ENCODE measurements at places on chromosomes 13 and 19. TPM values are rescaled to one million over a fixed set of nuclear protein-coding genes. Genes with fewer than 3 reads are reported as not detected.

S1PR5 gene
- total RNA-seq = not detected

- no peak for DNase-seq
Observed at GRCh38 chr19:33580026-33580644, 41.6 kb upstream of the CHST8 start.

DNA sequence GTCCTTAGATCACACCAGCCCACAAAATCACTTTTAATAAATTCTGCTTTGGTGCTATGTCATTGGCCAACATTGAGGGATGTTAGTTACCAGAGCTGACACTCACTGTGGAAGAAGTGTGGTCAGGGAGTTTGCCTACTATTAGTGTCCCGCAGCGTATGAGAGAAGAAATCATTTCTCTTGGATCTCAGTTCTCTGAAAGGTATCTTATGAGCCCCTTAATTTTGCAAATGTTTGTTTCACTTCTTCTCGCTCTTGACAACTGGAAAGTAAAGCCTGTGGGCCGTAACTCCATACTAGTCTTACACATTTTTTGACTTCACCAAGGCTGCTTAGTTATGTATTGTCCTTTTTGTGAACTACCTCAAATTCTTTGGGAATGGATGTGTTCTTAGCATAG is 80.9 kb downstream of the FLT1 start:
- no peak for DNase-seq

- DNase-seq = no peak
Observed at GRCh38 chr19:7505288-7505681, 10.6 kb upstream of the ZNF358 start.

CCDC122 gene
- 4.5 TPM for total RNA-seq

GRCh38 chr13:49693191-49693733 is 2.0 kb upstream of the EBPL start:
- DNase-seq = no peak

DNA sequence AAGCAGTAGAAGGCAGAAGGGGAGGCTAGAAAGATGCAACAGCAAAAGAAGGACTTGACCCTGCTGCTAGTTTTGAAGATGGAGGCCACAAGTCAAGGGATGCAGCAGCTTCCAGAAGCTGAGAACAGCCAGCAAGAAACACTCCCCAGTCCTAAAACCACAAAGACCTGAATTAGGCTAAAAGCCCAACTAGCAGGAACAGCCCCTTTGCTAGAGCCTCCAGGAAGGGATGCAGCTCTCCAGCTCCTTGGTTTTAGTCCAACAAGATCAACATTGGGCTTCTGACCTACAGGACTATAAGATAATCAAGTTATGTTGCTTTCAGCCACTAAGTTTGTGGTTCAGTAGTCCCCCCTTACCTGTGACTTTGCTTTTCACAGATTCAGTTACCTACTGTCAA is 10.5 kb upstream of the LATS2 start:
- DNase-seq = no peak

CACNG8 gene
- total RNA-seq = not detected

GRCh38 chr13:72986197-72986596 is 72.6 kb upstream of the KLF5 start:
- DNase-seq = no peak

FPR3 gene
- 2.3 TPM for total RNA-seq

DNA sequence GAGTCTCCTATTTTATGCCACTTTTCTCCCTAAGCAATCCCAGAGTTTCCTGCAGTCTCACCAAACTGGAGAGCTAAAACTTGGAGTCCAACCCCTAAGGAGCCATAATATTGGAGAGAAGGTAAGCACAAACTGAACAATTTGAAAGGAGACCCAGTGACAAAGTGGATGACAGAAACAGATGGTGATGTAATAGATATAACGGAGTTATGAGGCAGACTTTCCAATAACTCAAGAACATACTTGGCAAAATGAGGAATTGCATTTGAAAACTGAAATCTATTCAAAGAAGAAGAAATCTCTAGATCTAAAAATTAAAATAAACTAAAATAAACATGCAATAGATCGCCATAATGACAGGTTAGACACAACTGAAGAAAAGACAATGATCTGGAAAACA is 200.9 kb upstream of the MIR17HG start:
- no peak for DNase-seq

DNA sequence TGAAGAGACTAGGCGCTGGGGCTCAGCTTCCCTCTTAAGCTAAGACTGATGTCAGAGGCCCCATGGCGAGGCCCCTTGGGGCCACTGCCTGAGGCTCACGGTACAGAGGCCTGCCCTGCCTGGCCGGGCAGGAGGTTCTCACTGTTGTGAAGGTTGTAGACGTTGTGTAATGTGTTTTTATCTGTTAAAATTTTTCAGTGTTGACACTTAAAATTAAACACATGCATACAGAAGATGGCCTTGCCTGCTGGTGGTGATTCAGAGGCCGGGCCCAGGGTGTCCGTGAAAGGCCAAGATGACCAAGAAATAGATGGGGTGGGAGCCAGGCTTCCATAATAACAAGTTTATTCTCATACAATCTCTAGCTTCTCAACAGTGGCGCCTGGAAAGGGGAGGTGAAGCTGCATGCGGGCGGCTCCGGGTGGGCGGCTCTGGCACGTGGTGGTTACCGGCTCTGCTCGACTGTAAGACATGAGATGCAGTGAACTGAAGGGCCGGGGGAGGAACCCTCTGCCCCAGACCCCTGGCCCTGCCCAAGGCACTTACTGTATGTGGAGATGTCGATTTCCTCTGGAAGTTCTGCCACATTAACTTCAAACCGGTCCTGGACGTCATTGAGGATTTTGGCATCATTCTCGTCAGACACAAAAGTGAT is 10.5 kb downstream of the DDX39A start:
- DNase-seq = no peak

DNA sequence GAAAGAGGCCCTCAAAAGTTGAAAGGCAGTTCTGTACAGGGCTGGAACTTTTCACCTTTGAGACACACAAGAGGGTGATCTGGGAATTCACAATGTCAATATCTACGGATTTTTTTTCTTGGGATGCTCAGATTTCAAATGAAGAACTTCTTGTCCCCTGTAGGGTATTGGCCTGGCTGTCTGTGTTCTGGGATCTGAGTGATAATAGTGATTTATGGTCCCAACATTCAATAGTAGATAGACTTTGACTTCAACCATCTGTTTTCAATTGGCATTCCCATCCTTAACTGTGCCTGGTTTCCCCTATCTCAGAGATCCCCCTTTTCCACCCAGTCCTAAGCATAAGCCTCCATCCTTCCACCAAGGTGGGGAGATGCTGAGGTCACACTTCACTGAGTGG is 274.1 kb downstream of the COG6 start:
- DNase-seq = no peak

DNA sequence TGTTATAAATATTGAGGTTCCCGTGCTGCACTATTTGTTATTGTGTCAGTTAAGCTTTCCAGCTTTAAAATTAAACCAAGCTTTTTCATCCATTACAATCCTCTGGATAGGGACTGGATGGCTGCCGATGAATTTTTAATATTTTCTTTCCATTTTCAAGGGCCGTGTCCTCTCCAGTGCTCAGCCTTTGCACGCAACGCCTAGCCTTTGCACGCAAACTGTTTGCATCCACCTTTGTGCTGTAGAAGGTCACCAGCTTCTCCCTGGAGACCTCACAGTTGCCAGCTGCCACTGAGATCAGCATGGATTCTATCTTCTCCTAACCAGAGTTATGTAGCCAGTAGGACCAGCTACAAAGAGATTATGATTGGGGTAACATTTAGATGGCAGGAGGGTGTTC is 240.5 kb downstream of the SLC7A1 start:
- DNase-seq = no peak

HCST gene
- total RNA-seq = 5.2 TPM

GRCh38 chr19:3687774-3688706 is 12.2 kb downstream of the PIP5K1C start:
- no peak for DNase-seq

GRCh38 chr13:107473253-107473652 is 742.1 kb downstream of the LIG4 start:
- no peak for DNase-seq

GRCh38 chr19:19321141-19321577 is 530 bp downstream of the MAU2 start:
- no peak for DNase-seq

CEACAM3 gene
- not detected for total RNA-seq

RUBCNL gene
- total RNA-seq = 2.8 TPM

- no peak for DNase-seq
Observed at GRCh38 chr13:51416107-51416506, 36.7 kb downstream of the INTS6 start.

GRCh38 chr13:30847650-30848307 is 58.3 kb upstream of the MEDAG start:
- no peak for DNase-seq

NHLRC3 gene
- 11.1 TPM for total RNA-seq

- no peak for DNase-seq
Observed at GRCh38 chr19:29563486-29564101, 37.8 kb downstream of the VSTM2B start.

- no peak for DNase-seq
Observed at GRCh38 chr13:92387245-92387644, 839.4 kb upstream of the GPC6 start.

DNA sequence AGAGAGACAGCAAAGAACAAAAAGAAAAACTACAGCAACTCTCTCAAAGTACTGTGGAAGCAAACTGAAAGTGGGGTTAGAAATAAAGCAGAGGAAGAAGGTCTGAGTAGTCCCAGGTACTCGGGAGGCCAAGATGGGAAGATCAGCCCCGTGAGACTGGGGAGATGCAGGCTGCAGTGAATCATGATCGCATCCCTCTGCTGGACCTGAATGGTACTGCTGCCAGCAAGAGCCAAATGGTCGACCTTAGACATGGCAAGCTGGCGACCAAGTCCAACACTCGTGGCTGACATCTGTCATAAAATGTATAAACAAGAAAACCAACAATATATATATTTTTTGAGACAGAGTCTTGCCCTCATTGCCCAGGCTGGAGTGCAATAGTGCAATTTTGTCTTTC is 33.7 kb upstream of the ZNF724 start:
- DNase-seq = peak; percentile 29

MAP4K1 gene
- 9.1 TPM for total RNA-seq

CRLF1 gene
- total RNA-seq = 3.2 TPM

CDADC1 gene
- 10.5 TPM for total RNA-seq

DNA sequence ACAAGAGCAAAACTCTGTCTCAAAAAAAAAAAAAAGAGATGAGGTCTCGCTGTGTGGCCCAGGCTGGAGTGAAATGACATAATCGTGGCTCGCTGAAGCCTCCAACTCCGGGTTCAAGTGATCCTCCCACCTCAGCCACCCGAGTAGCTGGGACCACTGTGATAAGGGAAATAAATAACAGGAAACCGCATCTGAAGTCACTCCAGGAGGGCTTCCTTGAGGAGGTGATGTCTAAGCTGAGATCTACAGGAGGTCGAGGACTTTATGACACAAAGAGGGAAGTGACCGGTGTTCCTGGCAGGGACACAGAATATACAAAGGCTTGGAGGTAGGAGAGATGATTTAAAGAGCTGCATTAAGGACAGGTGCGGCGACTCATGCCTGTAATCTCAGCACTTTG is 8.9 kb upstream of the NR2F6 start:
- no peak for DNase-seq

PPP1R12C gene
- total RNA-seq = 196 TPM

C5AR2 gene
- 0.85 TPM for total RNA-seq

DNA sequence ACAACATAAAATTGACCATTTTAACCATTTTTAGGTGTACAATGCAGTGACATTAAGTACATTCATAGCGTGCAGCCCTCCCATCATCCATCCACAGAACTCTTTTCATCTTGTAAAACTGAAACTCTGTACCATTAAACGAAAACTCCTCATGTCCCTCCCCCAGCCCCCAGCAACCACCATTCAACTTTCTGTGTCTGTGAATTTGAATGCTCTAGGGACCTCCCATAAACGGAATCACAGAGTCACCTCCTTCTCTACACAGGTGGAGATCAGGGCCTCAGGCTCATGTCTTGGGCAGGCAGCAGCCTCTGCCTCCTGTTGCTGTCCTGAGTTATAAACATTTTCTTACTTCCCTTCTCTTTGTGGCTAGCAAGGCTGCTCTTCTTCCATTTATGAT is 7.3 kb upstream of the CCNE1 start:
- no peak for DNase-seq

ZNF320 gene
- total RNA-seq = 6.3 TPM

CNN1 gene
- 167 TPM for total RNA-seq

DNA sequence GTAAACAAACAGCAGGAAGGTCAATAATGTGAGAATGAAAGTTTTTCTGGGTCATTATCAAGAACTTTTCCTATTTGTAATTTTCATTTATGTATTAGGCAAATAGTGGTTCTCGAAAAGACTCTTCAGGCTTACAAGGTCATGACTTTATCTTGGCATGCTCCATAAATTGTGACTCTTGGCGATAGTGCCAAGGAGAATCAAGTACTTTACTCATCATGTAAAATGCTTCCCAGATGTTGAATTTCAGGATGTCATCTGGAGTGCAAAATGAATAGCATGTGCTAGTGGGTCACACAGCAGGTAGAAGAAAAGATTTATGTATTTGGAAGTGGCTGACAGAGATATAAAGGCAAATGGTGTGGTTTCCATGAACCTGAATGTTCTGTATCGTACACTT is 1492.7 kb upstream of the PCDH20 start:
- DNase-seq = no peak

- DNase-seq = no peak
Observed at GRCh38 chr19:21749090-21749489, 18.3 kb downstream of the ZNF100 start.

DACT3 gene
- total RNA-seq = 11.2 TPM

GRCh38 chr13:54633456-54633855 is 1604.8 kb downstream of the OLFM4 start:
- no peak for DNase-seq

DNA sequence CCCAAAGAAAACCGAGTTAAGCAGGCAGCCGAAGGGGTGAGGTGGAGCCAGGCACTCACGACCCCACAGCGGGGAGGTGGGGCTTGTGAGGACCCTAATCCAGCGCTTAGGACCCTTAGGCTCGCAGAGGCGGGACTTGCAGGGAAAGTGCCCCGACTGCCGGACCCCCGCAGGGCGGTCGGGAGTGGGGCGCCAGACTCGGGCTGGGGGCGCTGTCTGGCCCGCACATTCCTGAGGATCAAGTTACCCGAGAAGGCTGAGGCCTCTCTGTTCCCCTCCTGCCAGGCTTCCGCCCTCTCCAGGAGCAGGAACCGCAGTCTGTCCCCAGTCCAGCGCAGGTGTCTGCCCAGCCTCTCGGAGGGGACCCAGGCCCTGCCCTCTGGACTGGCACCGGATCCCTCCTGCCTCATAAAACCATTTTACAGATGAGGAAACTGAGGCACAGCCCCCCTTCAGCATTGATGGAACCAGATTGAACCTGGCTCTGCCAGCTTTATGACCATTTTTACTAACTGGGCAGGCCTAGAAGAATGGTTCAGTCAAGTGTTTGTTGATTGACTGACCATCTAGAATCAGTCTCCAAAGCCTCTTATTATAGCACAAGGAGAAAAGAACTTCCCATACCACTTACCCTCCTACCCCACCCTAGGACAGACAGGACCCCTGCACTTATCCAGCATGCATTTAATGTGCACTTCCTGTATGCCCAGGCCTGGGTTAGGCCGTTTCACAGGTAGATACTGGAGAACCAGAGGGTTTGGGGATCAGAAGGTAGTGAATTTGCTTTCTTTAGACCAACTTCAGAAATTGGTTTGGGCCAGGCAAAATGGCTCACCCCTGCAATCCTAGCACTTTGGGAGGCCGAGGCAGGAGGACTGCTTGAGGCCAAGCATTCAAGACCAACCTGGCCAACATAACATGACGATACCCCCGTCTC is 6.7 kb upstream of the JUND start:
- no peak for DNase-seq
